ENCODE measurements at places on chromosomes 1 and 21.

- no peak for DNase-seq
These were observed 195.8 kb downstream of the TPR start for GRCh38 chr1:186179231-186179630.

DNA sequence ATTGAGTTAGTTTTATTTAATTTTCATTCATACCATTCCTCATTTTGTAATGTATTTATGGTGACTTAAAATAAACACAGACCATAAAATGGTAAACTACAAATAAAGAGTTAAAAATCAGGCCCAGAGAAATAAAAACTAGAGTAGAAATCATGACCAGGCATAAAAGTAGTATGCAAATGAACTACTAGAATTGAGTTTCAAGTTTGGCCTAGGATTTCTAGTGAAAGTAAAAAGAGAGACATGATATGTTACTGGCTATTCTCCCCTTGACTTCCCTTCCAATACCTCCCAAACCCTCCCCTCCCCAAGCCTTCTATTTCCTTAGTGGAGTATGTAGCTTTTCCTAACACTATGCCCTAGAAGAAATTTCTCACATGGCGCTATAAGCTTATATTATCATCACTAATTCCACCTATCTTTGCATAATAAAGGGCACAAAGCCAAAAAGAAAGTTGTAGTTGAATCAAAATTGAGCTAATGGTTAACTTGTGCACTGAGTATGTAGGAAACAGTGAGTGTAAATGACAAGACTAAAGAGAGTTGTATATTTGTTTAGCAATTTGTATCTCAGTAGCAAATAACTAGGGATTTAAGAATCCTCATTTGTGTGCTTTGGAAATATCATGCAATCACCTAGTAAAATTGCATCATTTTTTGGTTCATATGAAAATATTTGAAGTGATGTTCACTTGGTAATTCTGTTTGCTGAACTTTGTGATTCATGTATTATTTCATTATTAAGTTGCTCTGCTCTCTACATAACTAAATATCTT, 29.7 kb upstream of the CDC14A start:
- DNase-seq = no peak

GRCh38 chr1:30379684-30380624, 343.4 kb downstream of the MATN1 start:
- peak; percentile 95 for DNase-seq

DNA sequence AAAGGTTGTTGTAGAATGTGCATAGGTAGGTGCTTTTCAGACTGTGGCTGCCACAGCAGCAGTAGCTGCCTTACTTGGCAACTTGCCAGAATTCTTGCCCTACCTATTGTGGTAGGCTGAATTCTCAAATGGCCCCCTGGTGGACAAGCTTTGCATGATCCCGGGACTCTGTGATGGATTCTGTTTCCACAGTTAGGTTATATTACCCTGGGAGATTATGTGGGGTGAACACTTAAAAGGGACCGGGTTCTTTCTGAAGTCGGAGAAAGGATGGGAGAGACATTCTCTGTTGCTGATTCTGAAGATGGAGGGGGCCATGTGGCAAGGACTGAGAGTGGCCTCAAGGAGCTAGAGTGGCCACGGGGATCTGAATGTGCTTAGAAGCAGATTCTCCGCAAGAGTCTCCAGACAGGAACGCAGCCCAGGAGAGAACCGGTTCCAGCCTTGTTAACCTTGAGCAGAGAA, 32.1 kb upstream of the KCNE1 start:
- peak; percentile 46 for DNase-seq

DNA sequence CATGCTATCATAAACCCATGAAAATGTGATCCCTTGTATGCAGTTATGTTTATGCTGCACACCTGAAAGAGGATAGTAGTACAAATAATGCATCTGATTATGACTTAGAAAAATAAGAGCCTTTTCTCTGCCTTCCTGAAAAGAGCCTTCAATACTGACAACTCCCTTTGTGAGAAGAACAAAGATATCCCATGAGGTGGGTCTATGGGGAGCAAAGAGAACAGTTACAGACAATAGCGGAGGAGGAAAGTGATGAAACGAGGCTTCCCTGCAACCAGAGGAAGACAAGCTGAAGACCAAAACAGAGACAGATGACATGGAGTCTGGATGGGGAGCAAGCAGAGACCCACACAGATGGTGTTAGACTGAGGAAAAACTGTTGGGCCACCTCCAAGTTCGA, 598.3 kb upstream of the PLXNA2 start:
- DNase-seq = no peak

- DNase-seq = no peak
These were observed 211.1 kb downstream of the MRPL39 start for GRCh38 chr21:25396135-25396711.

DNA sequence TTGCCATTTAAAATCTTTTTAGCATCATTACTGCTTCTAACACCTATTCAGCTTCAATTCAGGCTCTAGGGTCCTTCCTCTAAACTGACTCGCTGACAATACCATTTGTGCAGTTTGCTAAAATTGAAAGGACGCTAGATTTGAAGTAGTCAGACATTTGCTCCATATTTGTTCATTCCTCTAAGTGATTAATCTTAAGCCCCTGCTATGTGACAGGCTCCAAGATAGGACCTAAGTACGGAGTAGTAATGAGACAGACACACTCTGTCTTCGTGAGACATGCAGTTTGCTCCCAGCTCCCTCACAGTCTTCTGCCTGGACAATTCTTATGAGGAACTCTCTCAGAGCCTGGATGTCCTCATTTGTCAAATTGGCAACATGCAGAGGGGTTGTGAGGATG, 26.1 kb upstream of the CD53 start:
- DNase-seq = no peak

GRCh38 chr1:48743480-48743879, 33.2 kb downstream of the BEND5 start:
- DNase-seq = no peak

DNA sequence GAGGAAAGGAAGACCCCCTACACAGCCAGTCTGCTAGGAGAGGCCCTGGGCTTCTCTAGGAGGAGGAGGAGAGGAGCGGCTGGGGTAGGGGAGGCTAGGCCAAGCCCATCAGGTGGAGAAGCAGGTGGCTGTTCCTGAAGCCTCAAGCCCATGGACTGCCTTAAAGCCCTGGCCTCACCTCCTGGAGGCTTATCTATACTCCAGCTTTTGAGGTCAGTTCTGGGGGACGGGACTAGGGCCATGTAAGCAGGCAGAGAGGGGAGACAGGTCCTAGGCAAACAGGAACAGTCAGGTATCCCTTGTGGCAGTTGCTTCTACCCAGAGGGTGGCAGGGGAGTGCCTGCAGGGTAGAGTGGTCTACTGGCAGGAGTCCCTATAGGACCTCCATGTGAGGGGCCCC, 40.6 kb downstream of the KCNC4 start:
- DNase-seq = no peak

GRCh38 chr1:26404641-26405040, 6.0 kb upstream of the LIN28A start:
- DNase-seq = no peak

- DNase-seq = no peak
These were observed 288.3 kb downstream of the TM2D1 start for GRCh38 chr1:61436491-61437120.

GRCh38 chr1:176694713-176695112, 231.7 kb downstream of the PAPPA2 start:
- DNase-seq = no peak

DNA sequence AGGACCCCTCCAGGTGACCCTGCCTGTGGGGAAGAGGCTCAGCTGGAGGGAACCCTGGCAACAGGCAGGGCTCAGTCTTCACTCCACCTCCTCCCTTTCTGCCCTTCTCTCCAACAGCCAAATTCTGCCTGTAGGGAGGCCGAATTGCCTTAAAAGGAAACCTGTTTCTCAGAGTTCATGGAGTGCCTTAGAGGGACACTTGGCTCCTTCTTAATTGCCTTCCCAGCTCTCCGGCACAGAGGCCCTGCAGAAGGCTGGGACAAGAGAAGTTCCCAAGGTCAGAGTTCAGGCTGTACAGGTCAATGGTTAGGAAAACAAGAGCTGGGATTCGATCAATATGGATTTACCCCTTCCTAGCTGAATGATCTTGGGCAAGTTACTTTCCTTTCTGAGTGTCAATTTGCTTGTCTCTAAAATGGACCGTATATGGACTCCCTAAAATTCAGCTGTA, 6.2 kb downstream of the CSRP1 start:
- DNase-seq = no peak

DNA sequence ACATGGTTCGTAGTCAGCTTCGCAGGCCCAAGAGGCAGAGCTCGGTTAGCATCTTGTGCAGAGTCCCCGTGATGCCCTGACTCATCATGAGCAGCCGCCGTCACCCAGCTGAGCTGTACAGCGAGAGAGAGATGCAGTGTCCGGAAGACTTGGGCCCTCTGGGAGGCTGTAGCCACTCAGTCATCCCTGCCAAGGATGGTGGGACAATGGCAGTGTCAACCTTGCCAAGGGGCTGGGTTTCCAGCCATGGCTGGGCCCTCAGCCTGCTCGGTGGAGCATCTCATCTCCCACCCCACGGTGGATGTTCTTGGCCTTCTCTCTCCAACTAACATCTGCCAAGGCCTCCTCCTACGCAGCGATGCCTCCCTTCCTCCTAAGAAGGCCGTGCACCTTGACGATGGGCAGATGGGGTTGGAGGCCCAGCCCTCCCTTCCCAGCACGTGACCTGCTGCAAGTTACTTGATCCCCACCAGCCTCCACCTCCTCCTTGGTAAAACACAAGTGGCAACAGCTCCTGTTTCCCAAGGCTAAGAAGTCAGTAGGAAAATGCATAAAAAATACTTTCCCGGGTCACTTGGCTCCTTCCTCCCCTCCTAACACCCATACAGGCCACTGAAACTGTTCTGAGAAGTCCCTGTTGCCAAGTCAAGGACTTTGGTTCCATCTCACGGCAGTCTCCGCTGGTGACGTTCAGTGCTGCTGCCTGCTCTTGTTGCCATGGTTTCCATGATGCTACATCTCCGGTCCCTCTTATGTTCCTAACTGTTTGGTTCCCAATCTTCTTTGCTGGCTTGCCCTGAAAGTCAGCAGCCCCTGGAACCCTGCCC, 384.7 kb upstream of the VAMP3 start:
- no peak for DNase-seq

GRCh38 chr1:173332026-173332425, 124.9 kb upstream of the TNFSF4 start:
- DNase-seq = no peak

GRCh38 chr1:113804421-113805255, 7.6 kb downstream of the RSBN1 start:
- no peak for DNase-seq

GRCh38 chr21:39103689-39104088, 79.6 kb downstream of the PSMG1 start:
- DNase-seq = no peak

GRCh38 chr1:54850069-54850730, 36.8 kb downstream of the DHCR24 start:
- DNase-seq = no peak

- DNase-seq = no peak
These were observed 588.5 kb downstream of the AGBL4 start for GRCh38 chr1:49435291-49435690.

- DNase-seq = no peak
These were observed 20.5 kb downstream of the SZRD1 start for GRCh38 chr1:16387201-16388188.

DNA sequence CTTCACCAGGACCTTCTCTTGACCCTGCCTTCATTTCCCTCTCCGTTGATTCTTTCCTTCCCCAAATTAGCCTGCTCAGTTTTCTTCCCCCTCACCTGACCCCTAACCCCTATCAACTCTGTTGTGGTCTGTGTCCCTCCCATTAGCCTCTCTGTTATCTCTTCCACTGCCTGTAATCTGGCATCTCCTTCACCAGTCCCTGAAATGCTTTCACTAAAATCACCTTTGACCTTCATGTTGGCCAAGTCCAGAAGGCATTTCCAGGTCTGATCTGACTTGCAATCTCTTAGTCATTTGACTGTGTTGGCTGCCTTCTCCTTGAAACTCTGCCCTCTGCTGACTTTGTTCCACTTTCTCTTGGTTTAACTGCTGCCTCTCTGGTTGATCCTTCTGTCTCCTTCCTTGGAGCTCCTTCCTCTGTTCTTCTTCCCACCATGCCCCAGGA, 28.2 kb downstream of the ATP8B2 start:
- no peak for DNase-seq

DNA sequence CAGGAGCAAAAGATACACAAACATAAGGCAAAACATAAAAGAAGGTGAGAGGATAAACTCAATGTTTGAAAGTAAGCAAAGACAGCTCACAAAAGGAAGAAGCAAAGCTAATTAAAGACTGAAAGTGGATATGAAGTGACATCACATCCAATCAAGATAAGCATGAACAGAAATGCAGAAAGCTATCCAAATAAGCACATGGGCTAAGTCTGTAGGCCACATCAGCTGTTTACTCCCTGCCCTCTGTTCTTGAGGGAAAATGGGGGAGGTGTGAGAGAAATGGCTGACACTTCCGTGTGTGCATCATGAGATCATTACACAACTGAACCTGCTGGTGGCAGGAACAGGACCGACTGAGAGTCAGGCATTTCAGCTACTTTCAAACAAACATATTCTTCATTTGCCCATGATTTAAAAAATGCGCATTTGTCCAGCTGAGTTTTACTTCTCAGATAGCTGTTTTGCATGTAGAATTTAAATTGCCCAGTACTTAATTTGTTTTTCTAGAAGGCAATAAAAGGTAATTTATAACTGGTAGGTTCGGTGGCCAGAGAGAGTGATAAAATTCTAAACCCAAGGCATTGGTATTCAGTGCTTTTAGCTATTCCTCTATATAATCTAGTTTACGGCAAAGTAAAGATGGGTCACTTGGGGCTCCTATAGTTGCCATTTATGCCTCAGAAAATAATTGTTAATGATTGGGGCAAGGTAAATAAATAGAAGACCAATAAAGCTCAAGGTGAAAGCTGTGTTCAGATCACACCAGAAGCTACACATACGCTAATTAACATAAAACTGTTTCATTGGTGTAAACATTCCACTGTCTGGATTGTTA, 27.2 kb upstream of the MAN1A2 start:
- peak; percentile 59 for DNase-seq

GRCh38 chr1:66271904-66272254, 262.1 kb upstream of the SGIP1 start:
- DNase-seq = no peak

- no peak for DNase-seq
These were observed 198.8 kb upstream of the C8B start for GRCh38 chr1:57164584-57164983.
